ENCODE measurements at places on chromosomes 5 and 9. TPM values are rescaled to one million over a fixed set of nuclear protein-coding genes. Genes with fewer than 3 reads are reported as not detected.

Gene AQP7
- total RNA-seq, result 323 TPM

Gene ADAMTS2
- 79.4 TPM for total RNA-seq

Gene DPYSL3
- total RNA-seq, result 52.4 TPM

Gene MXD3
- 7.2 TPM for total RNA-seq

Gene HTR4
- 0.16 TPM for total RNA-seq

Gene PPIC
- 34.3 TPM for total RNA-seq

Gene TTC39B
- 7.2 TPM for total RNA-seq

Gene TERT
- total RNA-seq, result not detected

Gene DPP7
- 150 TPM for total RNA-seq

Gene GOLGA1
- total RNA-seq, result 21.3 TPM

Gene TAF1L
- total RNA-seq, result not detected
